ENCODE measurements at places on chromosomes 16 and 17.
A peak's percentile ranks its signal among the peaks of the same experiment; 100 is the strongest.

DNA sequence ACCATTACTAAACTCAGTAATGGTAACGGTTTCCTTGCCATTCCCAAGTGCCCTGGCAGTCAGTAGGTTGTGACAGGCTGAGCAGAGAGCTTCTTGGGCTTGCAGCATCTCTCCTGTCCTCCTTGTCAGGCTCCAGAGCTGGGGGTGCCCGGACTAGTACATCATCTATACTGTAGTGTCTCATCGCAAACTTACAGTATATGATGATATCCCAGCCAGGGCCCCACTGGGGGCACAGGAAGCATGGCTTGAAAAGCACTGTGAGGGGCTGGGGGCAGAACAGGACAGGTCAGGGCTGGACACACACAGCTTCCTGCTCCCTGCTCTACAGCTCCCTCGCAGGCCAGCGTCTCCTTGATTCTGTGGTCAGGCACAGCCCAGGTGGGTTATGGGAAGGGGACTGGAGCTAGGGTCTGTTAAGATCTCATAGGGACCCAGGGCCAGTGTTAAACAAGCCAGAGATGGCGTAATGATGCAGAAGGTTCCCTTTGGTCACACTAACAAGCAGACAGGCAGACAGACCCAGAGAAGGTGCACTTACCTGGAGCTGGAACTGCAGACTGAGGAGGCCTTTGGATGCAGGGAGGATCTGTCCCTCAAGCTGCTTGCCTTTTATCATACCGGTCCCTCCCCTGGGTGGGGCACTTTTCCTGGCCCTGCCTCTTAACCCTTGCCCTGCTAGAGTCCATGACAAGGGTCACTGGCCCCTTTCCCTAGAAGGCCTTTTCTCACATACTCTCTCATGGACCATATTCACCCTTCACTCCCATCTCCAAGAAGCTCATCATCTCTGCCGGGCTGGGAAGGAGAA, 6.8 kb downstream of the ERAL1 start:
- DNase-seq = no peak

DNA sequence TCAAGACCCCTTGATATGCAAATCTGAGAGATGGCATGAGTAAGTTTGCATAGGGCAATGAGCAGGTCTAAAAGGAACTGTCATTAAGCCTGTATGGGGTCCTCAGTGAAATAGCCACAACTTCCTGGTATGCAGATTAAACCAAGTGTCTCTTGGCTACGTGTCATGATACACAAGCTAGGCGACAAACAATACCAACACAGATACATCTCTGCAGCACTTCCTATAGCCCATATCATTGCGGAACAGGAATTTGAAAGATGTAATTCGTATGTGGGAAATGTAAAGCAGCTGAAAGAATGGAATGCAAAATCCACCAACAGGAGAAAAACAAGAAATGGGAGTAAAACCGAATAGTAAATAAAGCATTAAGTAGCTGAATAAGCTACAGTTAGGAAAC, 12.9 kb downstream of the PRSS22 start:
- no peak for DNase-seq

- peak; percentile 91 for DNase-seq
Observed at GRCh38 chr17:50151041-50151936, 812 bp upstream of the PPP1R9B start.

- peak; percentile 72 for DNase-seq
Observed at GRCh38 chr17:64736804-64737492, 74.8 kb upstream of the SMURF2 start.

DNA sequence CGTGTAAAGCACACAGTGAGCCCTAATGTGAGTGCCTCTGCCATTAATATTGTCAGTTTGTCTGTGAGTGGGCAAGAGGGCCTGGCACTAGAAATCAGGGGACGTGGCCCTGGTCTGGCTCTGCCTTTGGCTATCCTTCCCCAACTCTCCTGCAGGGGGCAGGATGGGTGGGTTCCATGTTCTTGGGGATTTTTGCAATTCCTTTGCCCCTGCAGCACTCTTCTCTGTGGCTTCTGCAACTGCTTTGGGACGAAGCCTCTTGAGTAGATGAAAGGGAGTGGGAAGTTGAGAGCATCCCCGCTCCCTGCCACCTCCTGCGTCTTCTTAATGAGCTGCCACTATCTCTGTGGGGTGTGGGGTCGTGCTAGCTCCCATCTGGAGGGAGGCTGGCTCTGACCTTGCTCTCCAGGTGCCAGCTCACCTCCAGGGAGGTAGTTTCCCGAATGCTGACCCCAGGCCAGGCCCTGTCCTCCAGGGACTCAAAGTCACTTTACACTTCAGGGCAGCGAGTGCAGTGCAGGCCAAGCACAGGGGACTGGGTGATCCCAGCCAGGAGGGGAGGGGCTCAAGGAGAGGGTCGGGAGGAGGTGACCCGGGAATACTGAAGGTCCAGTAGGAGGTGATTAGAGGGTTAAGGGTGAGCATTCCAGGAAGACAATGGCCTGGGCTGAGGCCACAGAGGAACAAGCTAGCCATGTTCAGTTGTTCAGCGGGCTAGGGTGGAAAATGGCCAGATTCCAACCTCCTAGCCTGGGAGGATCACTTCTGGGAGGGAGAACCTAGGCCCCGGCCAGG, 121.0 kb upstream of the NLRP1 start:
- DNase-seq = no peak

GRCh38 chr17:79171188-79171587, 96.6 kb downstream of the ENGASE start:
- DNase-seq = no peak

GRCh38 chr17:29585080-29585751, 4.2 kb downstream of the GIT1 start:
- DNase-seq = no peak

- no peak for DNase-seq
Observed at GRCh38 chr17:76137351-76138233, 3.5 kb downstream of the FOXJ1 start.

DNA sequence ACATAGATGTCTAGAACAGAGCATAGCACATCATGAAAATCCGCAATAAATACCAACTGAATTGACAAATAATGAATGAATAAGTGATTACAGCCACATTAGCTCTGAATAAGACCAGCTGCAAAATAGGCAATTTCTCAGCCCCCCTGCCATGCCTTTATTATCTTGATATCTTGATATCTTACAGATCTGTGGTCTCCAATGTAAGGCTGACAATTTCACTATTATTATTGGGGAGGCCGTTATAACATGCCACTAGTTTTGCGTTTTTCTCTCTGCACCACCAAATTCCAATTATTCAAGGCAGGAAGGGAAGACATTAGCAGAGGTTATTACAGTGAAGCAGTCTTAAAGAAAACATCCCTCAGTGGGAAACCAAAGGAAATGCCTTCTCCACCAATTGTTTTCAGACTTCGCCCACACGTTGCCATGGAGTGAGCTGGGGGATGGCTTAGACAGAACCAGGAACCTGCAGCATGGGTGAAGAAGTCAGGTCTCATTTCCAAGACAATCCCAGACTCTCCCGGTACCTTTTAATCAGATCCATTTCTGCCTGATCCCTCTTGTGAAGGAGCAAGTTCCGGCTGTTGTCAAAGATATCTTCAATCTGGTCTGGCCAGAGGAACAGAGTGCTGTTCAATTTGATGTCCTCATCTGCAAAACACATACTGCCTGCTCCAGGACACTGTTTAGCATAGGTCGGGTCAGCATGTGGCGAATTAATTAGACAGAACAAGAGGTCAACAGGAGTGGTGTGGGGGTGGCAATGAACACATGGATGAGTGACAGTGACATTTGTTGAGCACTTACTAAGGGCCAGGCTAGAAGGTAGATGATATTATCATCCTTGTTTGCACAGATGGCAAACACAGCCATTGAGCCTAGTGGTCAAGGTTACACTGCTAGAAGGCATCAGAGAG, 46.4 kb downstream of the DNAH3 start:
- DNase-seq = peak; percentile 90

DNA sequence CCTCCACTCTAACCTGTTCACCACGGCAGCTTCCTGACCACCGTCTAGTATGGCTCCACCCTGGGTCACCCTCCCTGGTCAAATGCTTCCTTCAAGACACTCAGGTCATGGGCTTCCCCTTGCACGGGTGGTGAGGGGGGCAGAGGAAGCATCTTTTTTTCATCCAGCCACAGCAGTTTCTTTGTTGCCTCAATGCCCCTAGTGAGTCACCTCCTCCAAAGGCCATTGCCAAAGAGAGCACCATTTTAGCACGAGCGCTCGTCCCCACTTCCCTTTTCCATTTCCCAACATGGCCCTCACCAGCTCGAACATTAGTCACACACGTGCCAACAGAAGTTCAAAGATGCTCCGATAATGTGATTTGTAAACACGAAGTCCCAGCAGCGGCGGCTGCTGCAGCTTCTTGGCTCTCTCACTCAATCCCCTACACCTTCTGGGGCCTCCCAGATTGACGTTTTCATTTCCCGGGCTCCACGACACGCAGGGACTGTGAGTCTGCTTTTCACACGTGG, 134.6 kb downstream of the GAS7 start:
- DNase-seq = no peak

DNA sequence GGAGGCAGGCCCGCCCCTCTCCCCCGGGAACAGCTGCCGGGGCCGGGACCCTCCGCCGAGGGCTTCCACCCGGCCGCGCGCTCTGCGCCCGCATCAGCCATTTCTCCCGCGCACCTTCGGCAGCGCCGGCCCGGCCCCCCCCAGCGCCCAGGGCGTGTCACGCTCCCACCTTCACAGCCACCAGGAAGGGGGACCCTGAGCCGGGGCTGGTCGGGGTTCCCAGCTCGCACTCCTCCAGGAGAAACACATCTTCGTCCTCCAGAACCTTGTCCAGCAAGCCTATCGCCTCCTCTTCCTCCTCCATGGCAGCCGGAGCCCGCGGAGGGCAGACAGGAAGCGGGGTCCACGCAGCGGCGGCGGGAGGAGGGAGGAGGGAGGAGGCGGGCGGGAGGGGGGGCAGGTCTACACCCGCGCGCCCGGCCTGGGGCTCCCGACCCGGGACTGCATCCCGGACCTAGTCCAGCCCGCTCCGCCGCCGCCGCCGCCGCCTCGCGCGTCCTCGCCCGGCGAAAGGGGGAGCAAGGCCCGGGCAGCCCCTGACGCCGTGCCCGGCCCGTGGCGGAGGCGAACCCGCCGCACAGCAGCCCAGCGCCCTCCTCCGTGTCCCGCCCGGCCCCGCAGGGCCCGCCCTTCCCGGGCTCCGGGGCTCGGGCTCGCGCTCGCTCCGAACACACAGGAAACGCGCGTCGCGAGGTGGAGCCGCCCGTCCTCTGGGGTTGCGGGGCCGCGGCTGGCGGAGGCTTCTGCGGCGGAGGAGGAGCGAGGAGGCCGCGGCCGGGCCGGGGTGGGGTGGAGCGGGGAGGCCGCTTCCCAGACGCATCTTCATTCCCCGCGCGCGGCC, 70.8 kb downstream of the ABR start:
- DNase-seq = peak; percentile 61

DNA sequence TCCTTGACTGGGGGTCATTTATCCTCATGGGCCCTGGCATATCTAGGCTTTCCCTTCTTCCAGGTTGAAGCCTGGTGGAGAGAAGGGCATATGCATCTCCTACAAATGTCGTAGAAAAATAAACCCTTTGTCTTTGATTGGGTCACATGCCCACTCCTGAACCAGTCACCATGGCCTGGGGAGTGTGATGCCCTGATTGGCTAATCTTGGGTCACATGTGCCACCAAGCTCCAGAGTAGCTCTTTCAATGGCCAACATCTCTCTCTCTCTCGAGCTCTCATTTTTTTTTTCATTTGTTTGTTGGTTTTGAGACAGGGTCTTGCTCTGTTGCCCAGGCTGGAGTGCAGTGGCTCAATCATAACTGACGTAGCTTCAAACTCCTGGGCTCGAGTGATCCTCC, 5.6 kb upstream of the XPO6 start:
- DNase-seq = no peak

- no peak for DNase-seq
Observed at GRCh38 chr16:79209308-79209707, 391.2 kb downstream of the MAF start.

DNA sequence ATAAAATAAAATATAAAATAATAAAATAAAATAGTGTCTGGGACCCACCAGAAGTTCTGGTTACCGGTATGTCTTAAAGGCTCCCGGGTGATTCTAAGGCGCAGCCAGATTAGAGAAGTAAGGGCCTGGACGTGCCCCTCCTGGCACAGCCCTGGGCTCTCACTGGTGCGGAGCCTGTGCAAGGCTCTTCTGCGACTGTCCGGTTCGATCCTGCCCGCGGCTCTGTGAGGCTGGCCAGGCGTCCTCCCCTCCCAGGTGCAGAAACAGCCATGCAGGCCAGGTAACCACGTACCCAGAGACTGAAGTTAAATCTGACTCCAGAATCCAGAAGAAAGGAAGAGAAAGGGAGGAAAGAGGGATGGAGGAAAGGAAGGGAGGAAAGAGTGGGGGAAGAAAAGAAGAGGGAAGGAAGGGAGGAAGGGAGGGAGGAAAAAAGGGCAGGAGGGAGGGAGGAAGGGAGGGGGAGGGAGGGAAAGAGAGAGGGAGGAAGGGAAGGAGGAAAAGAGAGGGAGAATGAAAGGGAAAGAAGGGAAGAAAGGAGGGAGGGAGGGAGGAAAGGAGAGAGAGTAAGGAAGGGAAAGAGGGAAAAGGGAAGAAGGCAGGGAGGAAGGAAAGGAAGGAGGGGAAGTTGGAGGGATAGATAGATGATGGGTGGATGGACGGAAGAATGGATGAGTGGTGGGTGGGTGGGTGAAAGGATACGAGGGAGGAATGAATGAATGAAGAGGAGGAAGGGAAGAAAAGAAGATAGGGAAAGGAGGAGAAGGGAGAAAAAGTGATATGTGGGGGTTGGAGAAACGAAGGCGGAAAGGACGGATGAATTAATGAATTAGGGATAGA, 42.3 kb downstream of the C16orf82 start:
- DNase-seq = no peak

Measured in fibroblast of lung (primary cell).